M059J (cell line): ENCODE measurements at places on chromosomes 6 and 20. TPM values are rescaled to one million over a fixed set of nuclear protein-coding genes. Genes with fewer than 3 reads are reported as not detected.

DNA sequence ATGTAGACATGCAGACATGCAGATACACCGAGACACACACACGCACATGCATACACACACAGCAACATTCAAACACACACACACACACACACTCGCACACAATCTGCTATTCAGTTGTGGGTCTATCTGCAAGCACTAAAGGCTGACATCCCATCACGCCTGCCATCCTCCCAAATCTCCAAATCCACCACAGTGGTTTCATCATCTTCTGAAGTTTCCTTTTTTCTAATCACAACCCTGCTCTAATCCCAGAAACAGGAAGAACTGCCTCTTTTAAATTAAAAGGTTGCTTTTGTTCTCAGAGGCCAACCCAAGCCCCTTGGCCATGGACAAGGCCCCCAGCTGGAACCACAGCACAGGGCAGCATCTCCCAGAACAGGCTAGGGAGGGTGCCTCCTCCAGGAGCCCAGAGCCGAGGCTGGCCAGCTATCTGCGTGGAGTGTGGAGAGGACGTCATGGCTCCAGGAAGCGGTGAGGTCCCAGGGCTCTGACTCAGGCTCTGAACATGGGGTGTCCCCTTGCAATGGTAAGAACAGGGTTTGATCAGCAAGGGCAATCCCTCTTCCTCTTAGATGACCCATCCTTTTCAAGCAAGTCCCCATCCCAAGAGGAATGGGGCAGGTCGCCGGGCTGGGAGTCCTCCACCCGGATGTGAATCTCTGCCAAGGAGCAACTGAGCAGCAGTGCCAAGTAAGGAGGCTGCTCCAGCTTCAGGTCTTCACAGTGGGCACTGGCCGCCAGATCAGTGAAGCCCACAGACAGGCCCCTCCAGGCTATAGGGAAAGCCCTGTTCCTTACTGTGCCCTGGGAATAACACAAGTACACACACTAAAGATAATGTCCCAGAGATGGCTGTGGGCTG, 14.7 kb downstream of the FOXF2 start:
- peak; percentile 70 for DNase-seq

DNA sequence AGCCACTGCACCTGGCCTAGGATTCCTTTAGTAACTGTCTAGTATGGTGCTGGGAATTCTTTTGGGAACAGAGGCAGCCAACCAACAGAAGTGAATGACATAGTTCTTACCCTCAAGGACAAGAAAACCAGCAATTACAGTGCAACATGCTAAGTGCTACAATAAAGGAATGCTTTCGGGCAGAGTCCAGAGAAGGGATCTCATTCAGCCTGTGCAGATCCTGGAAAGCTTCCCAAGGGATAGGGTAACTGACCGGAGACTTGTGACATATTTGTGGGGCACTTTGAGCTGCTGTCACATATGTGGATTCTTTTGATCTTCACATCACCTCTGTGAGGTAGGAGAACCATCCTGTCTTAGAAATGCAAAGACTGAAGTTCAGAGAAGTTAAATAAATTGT, 46.8 kb downstream of the C6orf15 start:
- DNase-seq, result no peak

The ALDH5A1 gene
- 1.8 and 3.0 TPM in 2 replicates for total RNA-seq

- no peak for DNase-seq
Observed at GRCh38 chr20:32203356-32204204, 4.0 kb downstream of the PLAGL2 start.

DNA sequence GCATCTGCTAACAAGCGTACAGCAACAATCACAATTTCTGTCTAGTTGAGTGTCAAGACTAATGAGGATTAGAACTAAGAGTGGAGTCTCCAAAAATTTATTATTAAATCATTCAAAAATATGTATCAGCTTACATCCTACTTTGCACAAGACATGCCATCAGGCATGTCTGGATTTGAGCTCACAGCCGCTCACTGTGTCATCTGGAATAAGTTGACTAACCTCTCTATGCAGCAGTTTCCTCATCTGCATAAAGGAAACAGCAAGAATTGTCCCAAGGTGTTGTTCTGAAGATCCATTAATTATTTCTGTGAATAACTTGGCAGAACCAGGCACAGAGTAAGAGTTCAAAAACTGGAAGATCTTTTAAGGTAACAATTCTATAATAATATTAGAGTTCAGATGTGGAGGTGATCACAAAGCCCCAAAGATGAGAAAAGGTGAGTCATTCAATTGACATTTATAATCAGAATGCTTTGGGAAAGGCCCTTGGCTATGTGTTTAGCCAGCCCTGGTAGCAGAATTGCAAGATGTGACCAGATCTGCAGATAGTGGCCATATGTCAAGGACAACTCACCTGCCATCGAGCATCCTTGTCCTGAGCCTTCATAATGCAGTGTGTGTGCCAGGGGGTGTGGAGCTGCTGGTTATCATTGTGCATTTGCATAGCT, 264.0 kb downstream of the FOXA2 start:
- DNase-seq, result no peak

- DNase-seq, result no peak
Observed at GRCh38 chr20:24683676-24684075, 214.2 kb downstream of the SYNDIG1 start.

DNA sequence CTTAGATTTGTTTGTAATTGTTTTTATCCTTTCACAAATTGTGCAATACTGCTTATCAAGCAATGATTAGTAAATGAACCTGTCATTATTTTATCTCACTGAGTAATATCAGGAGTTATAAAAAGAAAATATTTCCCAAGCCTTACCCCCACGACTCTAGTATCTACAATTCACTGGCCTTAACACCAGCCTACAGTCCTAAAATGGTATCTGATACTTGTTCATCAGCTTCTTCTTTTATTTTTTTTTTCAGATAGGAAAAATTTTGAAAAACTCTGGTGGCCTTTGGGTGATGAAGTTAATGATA, 160.8 kb upstream of the FOXA2 start:
- DNase-seq, result no peak

DNA sequence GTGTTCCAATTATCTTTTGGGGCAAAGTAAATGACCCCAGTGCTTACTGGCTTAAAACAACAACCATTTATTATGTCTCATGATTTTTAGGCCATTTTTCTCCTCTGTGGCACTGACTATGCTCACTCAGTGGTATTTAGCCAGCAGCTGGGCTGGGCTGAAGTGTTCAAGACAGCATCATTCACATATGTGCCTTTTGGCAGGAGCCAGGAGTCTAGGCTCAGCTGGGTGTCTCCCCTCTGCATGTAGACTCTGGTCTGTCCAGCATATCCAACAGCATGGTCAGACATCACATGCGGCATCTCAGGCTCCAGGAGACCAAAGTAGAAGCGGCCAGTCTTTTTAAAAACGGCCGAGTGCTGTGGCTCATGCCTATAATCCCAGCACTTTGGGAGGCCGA, 120.3 kb upstream of the TOP1 start:
- no peak for DNase-seq

The CALHM5 gene
- 1.3 and 1.6 TPM in 2 replicates for total RNA-seq

GRCh38 chr6:151323791-151324487, 67.4 kb downstream of the ZBTB2 start:
- DNase-seq, result peak; percentile 91

DNA sequence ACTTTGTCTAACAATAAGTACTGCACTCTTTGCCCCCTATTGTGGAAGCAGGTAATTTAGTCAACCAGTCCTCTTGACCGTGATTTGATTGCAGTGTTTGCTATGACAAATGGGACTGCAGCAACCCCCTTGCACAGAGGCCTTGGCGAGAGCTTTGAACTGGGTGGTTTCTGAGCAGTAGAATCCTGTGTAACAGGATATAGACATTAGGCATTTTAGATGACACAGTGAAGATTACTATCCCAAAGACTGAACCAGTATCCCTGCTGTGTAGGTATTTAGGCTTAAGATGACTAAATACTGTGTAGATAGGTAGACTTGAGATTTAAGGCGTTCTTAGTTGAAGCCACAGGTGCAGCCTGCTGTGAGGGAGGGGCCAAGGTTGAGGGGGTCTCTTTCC, 9.9 kb downstream of the DNMT3B start:
- DNase-seq, result no peak

The SPATA25 gene
- 0.52 TPM in 1 of 2 replicates, not detected in the other for total RNA-seq

DNA sequence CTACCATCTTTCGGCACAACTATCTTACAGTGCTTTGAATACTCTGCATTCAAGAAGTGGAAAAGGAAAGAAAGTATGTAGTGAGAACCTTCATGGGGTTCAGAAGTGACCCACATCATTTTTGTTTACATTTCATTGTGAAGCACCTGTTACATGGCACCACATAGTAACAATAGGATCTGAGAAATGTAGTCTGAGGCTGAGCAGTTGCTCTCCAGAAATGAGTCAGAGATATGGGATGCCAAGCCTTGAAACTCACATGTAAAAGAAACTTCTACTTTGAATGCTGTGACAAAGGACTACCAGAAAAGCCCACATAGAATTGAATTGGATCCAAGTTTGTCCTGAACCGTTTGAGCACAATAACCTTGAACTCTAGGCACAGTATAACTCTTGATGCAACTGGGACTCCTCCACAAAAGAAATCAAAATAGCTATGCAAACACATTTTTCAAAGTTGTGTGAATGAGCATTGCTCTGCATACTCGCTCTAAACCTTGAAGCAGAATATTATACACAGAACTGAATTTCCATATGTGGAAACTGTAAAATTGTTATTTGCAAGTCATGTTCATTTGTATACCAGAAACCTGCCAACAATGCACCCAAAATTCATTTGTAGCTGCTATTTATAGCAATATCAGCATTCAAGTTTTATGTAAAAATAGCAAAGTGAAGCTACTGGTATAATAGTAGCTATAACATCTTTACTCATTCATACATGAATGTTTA, 400.9 kb upstream of the POU3F2 start:
- DNase-seq, result no peak

- DNase-seq, result no peak
Observed at GRCh38 chr6:119459207-119459974, 109.8 kb upstream of the MAN1A1 start.

DNA sequence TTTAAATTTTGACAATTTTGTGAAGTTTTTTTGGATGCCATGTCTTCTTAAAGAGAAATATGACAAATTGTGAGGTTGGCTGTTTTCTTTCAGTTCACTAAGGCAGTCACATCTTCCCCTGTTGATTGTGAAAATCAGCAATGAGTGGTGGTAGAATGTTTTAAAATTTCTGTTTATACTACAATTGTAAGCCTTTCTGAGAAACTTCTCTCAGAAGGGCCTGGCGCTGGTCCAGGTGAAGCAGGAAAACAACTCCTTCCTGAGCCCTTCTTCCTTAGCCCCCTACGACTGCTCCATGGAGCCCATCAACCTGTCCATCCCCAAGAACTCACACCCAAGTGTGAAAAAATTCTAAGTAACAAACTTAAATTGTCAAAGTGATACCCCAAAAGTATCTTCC, 80.6 kb downstream of the SSR1 start:
- no peak for DNase-seq

The FOXQ1 gene
- not detected in 2 replicates for total RNA-seq

The PREP gene
- 16.8 and 28.1 TPM in 2 replicates for total RNA-seq

GRCh38 chr20:48717095-48717672, 110.6 kb downstream of the PREX1 start:
- DNase-seq, result no peak

The TAGAP gene
- 0.02 TPM in 1 of 2 replicates, not detected in the other for total RNA-seq

DNA sequence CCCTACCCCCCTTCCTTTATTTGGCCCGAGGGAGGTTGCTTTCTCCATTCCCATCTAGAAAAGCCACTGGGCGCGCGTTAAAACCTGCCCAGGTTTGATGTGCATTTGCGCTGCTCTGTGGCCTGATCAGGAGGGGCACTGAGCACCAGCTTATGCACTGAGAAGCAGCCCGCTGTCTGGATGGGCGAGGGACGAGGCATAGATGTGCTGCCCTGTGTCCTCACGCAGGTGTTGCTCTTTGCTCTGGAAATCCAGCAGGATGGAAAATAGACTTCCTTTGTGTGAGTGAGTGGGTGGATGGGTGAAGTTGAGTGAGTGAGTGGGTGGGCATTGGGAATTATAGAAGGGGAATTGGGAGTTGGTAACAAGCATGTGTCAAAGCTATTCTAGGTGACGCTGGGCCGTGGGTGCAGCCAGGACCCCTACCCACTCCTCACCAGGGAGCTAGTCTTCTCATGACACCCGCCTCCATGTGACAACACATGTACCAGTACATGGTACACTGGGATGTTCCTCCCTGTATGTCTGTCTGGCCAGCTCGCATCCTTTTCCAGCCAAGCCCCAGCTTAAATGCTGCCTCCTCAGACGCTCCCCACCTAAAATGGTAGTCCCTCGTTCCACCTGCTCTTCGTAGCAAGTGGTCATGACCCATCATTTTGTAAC, 162.6 kb downstream of the DTNBP1 start:
- DNase-seq, result no peak

DNA sequence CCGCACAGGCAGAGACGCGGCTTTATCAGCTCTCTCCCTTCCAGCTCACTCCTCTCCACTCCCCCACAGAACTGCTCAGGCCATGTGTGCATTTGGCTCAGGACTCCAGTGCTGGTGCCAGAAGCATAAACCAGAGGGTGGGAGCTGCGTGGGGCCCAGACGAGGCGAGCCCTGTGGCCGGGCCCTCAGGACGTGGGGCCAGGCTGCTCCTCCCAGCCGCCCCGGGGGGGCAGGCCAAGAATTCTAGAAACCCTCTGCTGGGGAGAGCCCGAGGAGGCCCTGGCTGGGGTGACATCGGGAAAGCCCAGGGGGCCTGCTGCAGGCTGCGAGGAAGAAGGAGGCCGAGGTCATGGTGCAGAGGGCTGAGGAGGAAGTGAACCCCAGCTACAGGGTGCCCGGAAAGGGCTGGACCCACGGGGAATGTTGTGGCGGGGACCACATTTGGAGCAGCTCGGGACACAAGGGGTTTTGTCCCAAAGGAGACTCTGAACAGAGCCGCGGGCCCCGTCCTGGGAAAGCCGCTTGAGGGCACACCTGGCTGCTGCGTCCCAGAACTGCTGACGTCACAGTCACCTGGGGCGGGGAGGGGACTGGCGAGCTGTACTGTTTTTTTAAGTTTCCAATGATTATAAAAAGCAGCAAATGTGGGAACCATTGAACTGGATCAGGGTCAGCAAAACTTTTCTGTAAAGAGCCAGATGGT, 107.1 kb downstream of the BANF2 start:
- DNase-seq, result no peak

DNA sequence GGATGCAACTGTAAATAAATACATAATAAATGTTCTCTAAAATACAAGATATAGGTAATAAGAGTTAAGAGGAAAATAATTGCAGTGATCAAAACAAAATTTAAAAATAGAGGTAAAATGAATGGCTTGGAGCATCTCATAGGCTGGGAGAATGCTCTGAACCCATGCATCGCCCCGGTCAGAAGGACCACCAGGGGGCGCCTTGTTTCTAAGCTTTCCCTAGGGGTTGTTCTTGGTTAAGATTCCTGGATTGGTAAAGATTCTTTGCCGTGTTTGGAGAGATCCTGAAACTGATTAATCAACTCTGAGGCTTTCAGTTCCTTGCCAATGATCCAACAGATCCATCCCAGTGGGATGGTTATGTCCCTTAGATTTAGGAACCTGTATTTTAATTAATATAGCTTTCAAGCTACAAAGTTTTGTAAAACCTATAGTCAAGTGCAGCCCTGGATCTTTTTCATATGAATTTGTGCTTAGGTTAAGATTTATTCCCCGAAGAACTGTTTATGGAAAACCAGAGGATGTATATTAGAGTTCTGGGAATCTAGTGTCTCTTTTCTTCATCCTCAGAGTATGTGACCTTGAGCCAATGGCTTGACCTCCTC, 45.3 kb upstream of the PRELID3B start:
- DNase-seq, result peak; percentile 65

- peak; percentile 99 for DNase-seq
Observed at GRCh38 chr6:157148391-157149323, 174.7 kb downstream of the TMEM242 start.

GRCh38 chr6:29665942-29666825, 9.3 kb downstream of the MOG start:
- no peak for DNase-seq

The RTN4IP1 gene
- total RNA-seq, result 13.3 and 20.8 TPM in 2 replicates

GRCh38 chr20:57749131-57749690, 39.4 kb upstream of the PMEPA1 start:
- DNase-seq, result no peak

The BTNL2 gene
- not detected in 2 replicates for total RNA-seq

The BTN1A1 gene
- 0.10 TPM in 1 of 2 replicates, not detected in the other for total RNA-seq
